ENCODE measurements at places on chromosomes 6 and 20.

DNA sequence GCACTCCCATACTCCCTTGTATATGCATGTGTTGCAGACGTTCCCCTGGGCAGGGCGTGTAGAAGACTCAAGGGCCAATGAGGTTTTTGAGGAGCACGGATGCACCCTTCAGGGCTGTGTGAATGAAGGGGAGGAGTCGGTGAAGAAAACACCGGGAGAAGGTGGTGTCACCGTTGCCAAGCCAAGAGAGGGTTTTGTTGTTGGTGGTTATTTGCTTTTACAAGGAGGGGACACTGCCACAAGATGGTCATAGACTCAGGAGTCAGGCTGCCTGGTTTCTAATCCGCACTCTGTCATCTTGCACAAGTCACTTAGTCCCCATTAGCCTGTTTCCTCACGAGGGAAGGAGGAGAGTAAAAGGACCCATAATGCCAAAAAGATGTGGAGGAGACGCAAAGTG is 124.0 kb downstream of the PXDC1 start:
- peaks cover 49% of the 10 kb centered on the region for H3K27me3 ChIP-seq
- no peak overlapping the region for H3K27ac ChIP-seq
- H3K4me1 ChIP-seq = peaks cover 8% of the 10 kb centered on the region
- H3K4me3 ChIP-seq = no peak overlapping the region

GRCh38 chr6:75268121-75268987 is 16.2 kb downstream of the TMEM30A start:
- no peak overlapping the region for H3K4me3 ChIP-seq
- H3K4me1 ChIP-seq = peaks cover 34% of the 10 kb centered on the region
- peaks cover 32% of the 10 kb centered on the region for H3K36me3 ChIP-seq
- no peak overlapping the region for H3K27ac ChIP-seq

- no peak overlapping the region for H3K27ac ChIP-seq
- no peaks in the 10 kb centered on the region for H3K36me3 ChIP-seq
- no peaks in the 10 kb centered on the region for H3K27me3 ChIP-seq
These were observed 404.4 kb downstream of the BMP2 start for GRCh38 chr20:7171911-7172310.

- H3K4me3 ChIP-seq = no peak overlapping the region
- DNase-seq = no peak
- H3K27ac ChIP-seq = no peak overlapping the region
- no peaks in the 10 kb centered on the region for H3K36me3 ChIP-seq
- H3K27me3 ChIP-seq = peaks cover 22% of the 10 kb centered on the region
These were observed 43.6 kb downstream of the CTCFL start for GRCh38 chr20:57481281-57481711.

- DNase-seq = no peak
- no peaks in the 10 kb centered on the region for H3K36me3 ChIP-seq
- H3K27me3 ChIP-seq = peaks cover 39% of the 10 kb centered on the region
These were observed 93.5 kb downstream of the MAP3K7 start for GRCh38 chr6:90493332-90493731.

DNA sequence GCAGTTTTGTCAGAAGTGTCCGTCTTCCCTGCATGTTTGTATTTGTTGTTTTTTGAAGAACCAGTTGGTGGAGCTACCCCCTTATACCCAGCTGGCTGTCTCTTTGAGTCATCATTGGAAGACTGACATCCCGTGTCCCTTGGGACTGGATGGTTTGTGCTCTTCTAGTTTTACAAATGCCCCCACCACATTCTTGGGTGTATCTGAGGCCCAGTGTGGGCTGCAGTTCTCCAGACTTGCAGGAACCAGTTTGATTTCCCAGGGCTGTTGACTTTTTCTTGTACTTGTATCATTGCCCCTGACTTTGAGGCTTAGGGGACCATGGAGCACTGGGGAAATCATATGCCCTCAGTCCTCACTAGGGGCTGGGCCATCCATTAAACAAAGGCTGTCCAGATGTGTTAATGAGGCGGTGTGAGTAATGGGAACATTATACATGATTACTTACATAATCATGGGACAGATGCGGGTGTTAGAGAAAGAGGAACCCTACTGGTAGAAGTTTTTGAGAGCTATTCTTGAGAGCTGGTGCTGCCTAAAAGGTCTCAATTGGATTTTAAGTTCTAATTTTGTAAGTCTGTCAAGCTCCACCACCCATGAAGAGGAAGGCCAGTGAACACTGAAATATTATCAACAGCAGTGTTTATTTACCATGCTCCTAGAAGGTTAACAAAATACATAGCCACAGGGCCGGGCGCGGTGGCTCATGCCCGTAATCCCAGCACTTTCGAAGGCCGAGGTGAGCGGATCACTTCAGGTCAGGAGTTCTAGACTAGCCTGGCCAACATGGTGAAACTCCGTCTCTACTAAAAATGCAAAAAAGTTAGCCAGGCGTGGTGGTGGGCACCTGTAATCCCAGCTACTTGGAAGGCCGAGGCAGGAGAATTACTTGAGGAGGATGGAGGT is 8.5 kb downstream of the JARID2 start:
- H3K36me3 ChIP-seq = peaks cover 52% of the 10 kb centered on the region
- H3K27me3 ChIP-seq = no peaks in the 10 kb centered on the region
- H3K4me3 ChIP-seq = no peak overlapping the region
- H3K4me1 ChIP-seq = peaks cover 93% of the 10 kb centered on the region
- H3K27ac ChIP-seq = peak overlapping the region; percentile 85

- H3K36me3 ChIP-seq = peaks cover 2% of the 10 kb centered on the region
- peaks cover 17% of the 10 kb centered on the region for H3K4me1 ChIP-seq
- H3K27ac ChIP-seq = no peak overlapping the region
- peaks cover 25% of the 10 kb centered on the region for H3K27me3 ChIP-seq
These were observed 7.0 kb upstream of the TUBB2A start for GRCh38 chr6:3164388-3164787.

DNA sequence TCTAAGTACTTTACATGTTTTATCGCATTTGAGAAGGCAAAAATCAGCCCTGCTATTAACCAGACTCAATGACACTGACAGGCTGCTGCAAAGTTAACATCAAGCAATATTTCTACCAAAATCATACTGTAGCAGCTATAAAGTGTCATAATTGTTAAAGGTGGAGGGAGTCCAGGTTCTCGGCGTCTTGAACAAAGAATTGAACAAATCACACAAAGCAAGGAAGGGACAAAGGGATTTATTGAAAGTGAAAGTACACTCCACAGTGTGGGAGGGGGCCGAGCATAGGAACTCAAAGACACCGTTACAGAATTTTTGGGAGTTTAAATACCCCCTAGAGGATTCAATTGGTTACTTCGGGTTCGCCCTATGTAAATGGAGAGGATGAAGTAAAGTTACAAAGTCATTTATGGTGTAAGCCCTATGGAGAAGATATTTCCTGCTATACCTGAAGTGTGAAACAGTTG is 12.9 kb upstream of the ZNF391 start:
- H3K36me3 ChIP-seq = peaks cover 6% of the 10 kb centered on the region
- H3K27me3 ChIP-seq = no peaks in the 10 kb centered on the region
- peak overlapping the region; percentile 40 for H3K27ac ChIP-seq
- H3K4me3 ChIP-seq = no peak overlapping the region
- no peak for DNase-seq

DNA sequence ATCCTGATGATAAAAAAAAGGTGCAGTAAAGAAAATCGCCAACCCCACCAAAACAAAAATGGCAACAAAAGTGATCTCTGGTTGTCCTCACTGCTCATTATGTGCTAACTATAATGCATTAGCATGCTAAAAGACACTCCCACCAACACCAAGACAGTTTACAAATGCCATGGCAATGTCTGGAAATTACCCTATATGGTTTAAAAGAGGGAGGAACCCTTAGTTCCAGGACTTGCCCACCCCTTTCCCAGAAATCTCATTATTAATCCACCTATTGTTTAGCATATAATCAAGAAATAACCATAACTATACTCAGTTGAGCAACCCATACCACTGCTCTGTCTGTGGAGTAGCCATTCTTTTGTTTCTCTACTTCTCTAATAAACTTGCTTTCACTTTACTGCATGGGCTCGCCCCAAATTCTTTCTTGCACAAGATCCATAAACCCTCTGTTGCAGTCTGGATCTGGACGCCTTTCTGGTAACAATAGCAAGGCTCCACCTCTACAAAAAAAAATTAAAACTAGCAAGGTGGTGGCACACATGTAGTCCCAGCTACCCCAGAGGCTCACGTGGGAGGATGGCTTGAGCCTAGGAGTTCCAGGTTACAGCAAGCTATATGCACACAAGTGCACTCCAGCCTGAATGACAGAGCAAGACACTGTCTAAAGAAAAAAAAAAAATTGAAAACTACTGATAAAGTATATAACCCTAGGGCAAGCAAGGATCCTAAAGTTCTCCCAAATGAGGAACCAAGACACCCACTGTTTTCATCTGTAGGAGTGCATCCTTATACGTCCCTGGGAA is 278.8 kb upstream of the JARID2 start:
- no peak for DNase-seq
- no peak overlapping the region for H3K4me3 ChIP-seq
- H3K27me3 ChIP-seq = no peaks in the 10 kb centered on the region
- H3K36me3 ChIP-seq = peaks cover 2% of the 10 kb centered on the region
- H3K4me1 ChIP-seq = no peaks in the 10 kb centered on the region
- no peak overlapping the region for H3K27ac ChIP-seq

GRCh38 chr20:432677-433299 is 24.7 kb downstream of the RBCK1 start:
- H3K4me3 ChIP-seq = no peak overlapping the region
- DNase-seq = no peak
- H3K27me3 ChIP-seq = no peaks in the 10 kb centered on the region

DNA sequence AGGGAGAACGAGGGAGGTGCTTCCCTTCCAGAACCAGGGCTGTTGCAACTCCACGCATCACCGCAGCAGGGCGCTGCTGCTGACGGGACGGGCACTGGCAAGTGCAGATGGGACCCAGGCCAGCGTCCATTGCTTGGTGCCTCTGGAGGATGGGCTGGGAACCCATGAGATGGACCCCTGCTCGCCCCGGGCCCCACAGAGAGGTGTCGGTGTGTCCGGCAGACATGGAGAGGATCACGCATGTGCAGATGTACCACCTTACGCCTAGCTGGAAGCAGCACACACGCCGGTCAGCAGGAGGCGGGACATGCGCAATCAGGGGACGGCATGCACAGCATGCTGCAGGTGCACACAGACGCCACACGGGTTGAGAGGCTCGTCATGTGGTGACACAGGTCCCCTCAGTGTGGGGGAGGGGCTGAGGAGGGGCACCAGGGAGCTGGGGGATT is 5.7 kb downstream of the CABLES2 start:
- H3K4me3 ChIP-seq = no peak overlapping the region
- DNase-seq = no peak
- H3K27ac ChIP-seq = no peak overlapping the region
- H3K4me1 ChIP-seq = peaks cover 15% of the 10 kb centered on the region

DNA sequence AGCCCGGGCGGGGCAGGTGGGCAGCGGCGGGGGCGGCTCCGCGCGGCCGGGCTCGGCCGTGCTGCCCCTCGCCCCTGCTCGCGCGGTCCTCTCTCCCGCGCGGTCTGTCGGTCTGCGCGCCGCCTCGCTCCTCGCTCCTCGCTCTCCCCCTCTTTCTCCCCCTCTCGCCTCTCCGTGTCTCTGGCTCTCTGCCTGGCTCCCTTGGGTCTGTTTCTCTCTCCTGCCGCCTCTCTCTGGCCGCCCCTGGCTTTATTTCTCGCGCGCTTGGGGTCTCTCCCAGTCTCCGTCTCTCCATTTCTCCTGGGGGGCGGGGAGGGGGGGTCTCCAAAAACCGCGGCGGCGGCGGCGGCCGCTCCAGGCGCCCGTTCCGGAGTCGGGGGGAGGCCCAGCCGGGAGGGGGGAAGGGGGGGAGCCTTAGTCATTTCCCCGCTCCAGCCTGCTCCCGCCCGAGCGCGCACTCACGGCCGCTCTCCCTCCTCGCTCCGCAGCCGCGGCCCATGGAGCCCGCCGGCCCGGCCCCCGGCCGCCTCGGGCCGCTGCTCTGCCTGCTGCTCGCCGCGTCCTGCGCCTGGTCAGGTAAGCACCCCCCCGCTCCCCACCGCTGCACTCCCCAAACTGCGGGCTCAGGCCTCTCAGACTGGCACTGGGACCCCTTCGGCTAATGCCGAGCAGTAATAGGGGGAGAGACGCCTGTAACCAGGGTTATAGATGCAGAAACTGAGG is at the start of gene SIRPA:
Gene SIRPA (plus strand): TSS at position 457 of the 723 bp plus-strand sequence. CDS start 41 bp downstream, at position 498.
- no peak within 1 kb of the TSS for H3K4me3 ChIP-seq
- peaks cover 78% of the 10 kb centered on the region for H3K27me3 ChIP-seq
- no peak within 1 kb of the TSS for H3K27ac ChIP-seq
- no peak for DNase-seq
- no peaks in the 10 kb centered on the region for H3K36me3 ChIP-seq
- H3K4me1 ChIP-seq = no peaks in the 10 kb centered on the region

- peaks cover 45% of the 10 kb centered on the region for H3K27me3 ChIP-seq
- H3K36me3 ChIP-seq = no peaks in the 10 kb centered on the region
- DNase-seq = no peak
- H3K27ac ChIP-seq = no peak overlapping the region
- H3K4me3 ChIP-seq = no peak overlapping the region
These were observed 92.6 kb downstream of the KCNB1 start for GRCh38 chr20:49389854-49390253.

DNA sequence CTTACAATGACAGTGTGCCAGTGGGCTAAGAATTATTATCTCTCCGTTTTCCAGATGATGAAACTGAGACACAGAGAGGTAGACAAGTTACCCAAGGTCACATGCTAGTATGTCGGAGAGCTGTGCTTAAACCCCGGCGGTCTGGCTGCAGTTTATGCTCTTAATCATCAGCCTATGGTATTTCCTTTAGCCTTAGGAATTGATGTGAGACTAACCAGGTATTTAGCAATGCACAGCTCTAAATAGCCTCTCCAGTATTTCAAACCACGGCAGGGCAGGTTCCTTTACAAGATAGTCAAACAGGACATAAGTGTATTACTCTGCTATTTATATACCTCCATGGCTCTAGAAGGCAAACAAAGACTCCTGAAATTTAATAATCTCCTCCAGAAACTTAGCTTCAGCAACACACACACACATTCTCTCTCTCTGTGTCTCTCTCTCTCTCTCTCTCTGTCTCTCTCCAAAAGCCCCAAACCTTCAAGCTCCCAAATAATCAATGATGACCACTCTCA is 142.0 kb upstream of the ZNF217 start:
- no peak overlapping the region for H3K27ac ChIP-seq
- H3K27me3 ChIP-seq = no peaks in the 10 kb centered on the region
- H3K36me3 ChIP-seq = no peaks in the 10 kb centered on the region
- no peak overlapping the region for H3K4me3 ChIP-seq

- DNase-seq = no peak
- no peak overlapping the region for H3K27ac ChIP-seq
- peaks cover 7% of the 10 kb centered on the region for H3K4me1 ChIP-seq
These were observed 301.3 kb downstream of the QKI start for GRCh38 chr6:163715846-163716245.

DNA sequence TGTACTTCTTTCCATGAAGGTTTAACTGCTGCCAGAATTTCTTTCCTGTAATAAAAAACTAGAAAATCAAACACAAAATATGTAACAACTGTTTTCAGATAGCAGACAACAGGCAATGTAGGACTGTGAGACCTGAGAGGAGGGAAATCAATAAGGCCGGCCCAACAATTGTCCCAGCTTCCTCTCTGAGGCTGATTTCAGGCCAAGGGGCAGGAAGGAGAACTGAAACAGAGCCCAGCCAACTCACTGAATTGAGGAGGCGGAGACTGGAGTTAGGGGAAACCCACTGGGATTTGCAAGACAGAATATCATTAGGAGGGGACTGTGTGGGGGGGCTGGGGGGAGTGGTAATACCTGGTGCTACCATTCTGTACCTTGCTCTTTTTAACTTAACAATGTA is 42.2 kb downstream of the FLRT3 start:
- no peaks in the 10 kb centered on the region for H3K27me3 ChIP-seq
- H3K27ac ChIP-seq = no peak overlapping the region
- no peaks in the 10 kb centered on the region for H3K4me1 ChIP-seq

Measured in activated CD8-positive, alpha-beta memory T cell treated with anti-CD3 and anti-CD28 coated beads, Interleukin-2, amount 10 ng/mL, durations not matched to agents 7 days and 5 days (primary cell).